ENCODE measurements at places on chromosomes 3 and 15. TPM values are rescaled to one million over a fixed set of nuclear protein-coding genes. Genes with fewer than 3 reads are reported as not detected.

Gene ABTB1
- 14.0 TPM for total RNA-seq

Gene ARPC4
- total RNA-seq = 160 TPM

Gene SENP8
- 2.1 TPM for total RNA-seq

Gene GUCA1C
- not detected for total RNA-seq

Gene XYLB
- 3.8 TPM for total RNA-seq

Gene ZNF710
- 13.9 TPM for total RNA-seq

Gene CCR1
- total RNA-seq = not detected

Gene DUOXA2
- not detected for total RNA-seq

Gene FBXL2
- 6.1 TPM for total RNA-seq
